NCI-H1092 treated with DMSO at 0.1 percent for 48 hours (cell line): ENCODE measurements at places on chromosomes 2 and 18.

GRCh38 chr2:47119001-47119400 lies 36.1 kb downstream of the STPG4 start:
- DNase-seq: no peak

DNA sequence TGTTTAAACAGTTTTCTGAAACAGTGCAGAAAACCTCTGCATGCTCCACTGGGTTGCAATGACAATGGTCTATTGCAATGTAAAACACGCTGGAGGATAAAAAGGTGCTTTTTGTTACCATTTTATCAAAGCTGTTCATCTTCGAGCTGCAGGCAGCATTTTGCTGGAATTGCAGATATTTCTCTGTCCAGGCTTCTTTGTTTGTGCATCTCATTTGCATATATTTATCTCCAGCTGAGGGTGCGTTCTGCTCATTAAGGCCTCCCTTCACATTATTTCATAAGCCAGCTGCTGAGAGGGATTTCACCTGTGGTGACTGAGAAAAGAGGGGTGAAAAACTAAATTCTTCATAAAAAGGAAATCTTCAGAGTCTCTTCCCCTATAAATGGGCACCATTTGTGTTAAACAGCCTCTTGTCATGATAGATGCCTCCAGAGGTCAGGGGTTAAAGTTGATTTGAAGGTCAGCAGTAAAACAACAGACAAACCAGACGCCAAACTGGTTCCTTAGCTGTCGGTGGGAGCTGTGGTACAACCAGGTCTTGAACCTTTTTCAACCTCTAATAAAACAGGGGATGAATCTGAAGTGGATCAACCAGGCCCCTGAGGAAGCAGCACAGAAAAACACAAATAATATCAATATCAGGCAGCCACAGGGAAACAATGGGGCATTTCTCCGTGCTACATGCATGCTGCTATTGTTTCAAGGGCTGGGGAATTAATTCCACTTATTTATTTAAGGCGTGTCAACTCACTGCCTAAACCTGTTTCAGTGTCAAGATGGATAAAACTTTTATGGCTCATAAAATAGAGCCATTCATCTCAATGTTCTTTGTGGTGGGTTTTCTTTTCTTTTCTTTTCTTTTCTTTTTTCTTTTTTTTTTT lies 265.1 kb downstream of the MEIS1 start:
- no peak for DNase-seq

DNA sequence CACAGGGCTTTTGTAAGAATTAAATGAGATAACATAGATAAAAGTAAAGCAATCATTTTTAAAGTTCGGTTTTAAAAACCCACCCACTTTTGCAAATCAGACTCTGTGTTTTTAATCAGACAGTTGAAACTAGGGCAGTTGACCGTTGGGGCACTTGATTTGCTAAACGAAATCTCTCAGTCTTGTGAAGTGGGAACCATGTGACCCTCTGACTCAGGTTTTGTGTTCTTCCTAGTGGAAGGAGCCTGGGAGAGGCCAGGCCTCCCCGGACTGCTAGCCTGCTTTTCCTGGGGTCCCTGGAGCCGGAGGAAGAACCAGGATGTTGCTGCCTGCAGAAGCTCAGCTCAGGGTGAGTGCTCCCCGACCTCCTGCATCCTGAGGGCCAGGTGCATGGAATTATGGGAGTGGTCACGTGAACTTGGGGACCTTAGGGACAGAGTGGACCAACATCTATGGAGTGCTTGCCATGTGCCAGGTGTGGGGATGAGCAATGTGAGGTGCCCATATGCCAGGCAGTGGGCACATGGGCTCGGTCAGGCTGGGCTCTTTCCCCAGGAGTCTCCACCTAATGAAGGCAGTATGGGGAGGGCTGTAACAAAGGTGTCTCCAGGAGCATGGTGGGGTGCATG lies 3.9 kb downstream of the C2orf72 start:
- DNase-seq: no peak

- DNase-seq: no peak
These were observed 125.4 kb downstream of the DTNA start for GRCh38 chr18:34835466-34835865.

- no peak for DNase-seq
These were observed 82.3 kb downstream of the INPP5D start for GRCh38 chr2:233142355-233142897.

DNA sequence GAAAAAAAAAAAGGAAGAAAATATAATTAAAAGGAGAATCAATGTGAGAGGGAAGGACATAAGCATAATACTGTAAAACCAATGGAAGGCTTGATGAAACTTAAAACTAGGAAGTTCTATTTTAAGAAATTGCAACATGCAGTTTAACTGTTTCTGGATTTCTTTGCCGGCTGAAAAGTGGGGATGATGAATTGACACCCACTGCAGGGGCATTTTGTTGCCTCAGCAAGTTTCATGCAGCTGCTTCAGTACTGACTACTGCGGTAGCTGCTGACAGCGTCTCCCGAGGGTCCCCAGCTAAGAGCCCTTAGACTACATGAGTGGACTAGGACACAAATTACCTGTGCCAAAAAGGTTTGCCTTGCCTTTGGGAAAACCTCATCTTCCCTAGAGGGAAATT lies 69.2 kb downstream of the B3GNT2 start:
- no peak for DNase-seq

- no peak for DNase-seq
These were observed 56.7 kb downstream of the MALT1 start for GRCh38 chr18:58727776-58728500.

DNA sequence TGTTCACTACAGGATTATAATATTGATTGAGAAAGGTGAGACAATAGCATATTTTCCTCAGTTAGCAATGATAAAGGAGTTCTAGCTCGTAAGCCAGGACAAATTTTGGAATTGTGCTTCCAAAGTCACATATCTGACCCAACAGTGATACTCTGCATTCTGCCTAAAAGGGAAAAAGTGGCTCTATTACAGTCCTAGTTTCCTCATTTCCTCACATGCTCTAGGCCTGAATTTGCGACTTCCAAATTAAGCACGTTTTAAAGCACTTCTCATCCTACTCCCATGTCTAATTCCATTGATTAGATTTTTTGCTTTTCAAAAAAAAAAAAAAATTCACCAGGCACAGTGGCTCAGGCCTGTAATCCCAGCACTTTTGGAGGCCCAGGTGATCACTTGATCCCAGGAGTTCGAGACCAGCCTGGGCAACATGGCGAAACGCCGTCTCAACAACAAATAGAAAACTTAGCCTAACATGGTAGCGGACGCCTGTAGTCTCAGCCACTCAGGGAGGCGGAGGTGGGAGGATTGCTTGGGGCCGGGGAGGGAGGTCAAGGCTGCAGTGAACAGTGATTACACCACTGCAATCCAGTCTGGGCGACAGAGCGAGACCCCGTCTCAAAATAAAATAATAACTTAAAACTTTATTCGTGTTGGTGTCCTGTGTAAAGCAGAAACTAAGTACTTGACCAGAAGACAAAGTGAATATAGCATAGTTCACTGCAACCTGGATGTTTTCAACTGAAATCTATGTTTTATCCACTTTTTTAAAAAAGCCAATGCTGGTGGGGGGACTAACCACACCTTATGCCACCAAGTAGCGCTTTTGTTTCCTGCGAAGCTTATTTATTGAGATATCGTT lies 1.5 kb downstream of the ESCO1 start:
- DNase-seq: no peak

DNA sequence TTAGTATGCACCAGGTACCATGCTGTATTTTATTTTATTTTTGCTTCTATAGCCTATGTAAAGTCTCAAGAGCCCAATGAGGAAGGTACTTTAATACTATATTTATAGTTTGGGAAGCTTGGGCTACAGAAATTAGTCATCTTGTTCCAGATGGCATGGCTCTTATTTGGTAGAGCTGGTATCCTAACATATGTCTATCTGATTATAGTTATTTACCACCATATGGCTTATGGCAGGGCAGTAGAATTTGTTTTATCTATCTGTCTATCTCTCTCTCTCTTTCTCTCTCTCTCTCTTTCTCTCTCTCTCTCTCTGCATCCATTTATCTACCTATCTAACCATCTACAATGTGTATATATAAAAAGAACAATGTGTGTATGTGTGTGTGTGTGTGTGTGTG lies 1293.7 kb upstream of the SLC39A10 start:
- DNase-seq: no peak

DNA sequence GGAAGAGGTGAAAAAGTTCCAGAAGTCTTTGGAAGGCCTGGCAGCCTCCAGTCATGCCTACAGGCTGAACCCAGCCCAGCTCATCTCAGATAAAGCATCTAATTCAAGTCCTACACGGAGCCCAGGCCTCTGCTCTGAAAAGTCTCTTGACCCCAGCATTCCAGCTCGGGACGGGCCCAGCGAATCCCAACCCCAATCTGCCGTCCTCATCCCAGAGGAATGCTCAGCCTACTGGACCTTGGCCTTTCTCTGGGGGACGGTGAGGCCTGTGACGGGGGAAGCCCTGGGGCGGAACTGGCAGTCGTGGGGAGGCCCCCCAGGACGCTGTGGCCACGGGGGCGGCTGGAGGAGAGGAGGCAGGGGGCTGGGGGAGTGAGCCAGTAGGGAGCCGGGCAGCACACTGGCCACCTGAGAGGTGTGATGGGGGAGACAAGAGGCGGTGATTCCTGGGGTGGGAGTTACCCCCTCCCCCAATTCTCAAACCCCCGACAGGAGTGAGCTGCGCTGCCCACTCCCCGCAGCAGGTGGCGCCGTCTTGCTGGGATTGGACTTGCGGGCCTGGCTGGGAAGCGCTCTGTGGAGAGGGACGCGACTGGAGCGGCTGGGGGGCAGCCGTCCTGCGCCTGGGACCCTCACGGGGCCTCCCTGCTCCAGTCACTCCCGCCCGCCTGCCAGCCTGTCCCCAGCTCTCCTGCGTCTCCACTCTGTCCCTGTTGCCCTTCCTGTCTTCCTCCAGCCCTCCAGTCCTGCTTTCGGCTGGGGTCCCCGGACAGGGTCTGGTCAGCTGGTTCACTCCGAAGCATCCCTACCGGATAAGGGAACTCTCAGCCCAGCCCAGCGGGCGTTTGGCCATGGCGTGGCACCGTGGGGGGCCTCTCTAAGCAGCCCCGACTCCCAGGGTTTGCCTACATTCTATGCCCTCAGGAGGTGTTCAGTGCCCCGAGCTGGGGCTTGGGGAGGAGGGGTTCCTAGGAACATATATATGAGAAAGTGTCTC lies 182.6 kb upstream of the HAAO start:
- DNase-seq: peak; percentile 17

- no peak for DNase-seq
These were observed 10.8 kb downstream of the AGFG1 start for GRCh38 chr2:227482638-227483340.

GRCh38 chr18:34322365-34323289 lies 97.9 kb upstream of the NOL4 start:
- peak; percentile 93 for DNase-seq

- DNase-seq: no peak
These were observed 207.6 kb downstream of the L3MBTL4 start for GRCh38 chr18:6207116-6207515.

- DNase-seq: no peak
These were observed 61.4 kb upstream of the ASAP2 start for GRCh38 chr2:9145109-9145751.

- no peak for DNase-seq
These were observed 73.8 kb upstream of the CCDC85A start for GRCh38 chr2:56109994-56110393.

GRCh38 chr2:124523096-124523495 lies 498.0 kb downstream of the CNTNAP5 start:
- DNase-seq: no peak

DNA sequence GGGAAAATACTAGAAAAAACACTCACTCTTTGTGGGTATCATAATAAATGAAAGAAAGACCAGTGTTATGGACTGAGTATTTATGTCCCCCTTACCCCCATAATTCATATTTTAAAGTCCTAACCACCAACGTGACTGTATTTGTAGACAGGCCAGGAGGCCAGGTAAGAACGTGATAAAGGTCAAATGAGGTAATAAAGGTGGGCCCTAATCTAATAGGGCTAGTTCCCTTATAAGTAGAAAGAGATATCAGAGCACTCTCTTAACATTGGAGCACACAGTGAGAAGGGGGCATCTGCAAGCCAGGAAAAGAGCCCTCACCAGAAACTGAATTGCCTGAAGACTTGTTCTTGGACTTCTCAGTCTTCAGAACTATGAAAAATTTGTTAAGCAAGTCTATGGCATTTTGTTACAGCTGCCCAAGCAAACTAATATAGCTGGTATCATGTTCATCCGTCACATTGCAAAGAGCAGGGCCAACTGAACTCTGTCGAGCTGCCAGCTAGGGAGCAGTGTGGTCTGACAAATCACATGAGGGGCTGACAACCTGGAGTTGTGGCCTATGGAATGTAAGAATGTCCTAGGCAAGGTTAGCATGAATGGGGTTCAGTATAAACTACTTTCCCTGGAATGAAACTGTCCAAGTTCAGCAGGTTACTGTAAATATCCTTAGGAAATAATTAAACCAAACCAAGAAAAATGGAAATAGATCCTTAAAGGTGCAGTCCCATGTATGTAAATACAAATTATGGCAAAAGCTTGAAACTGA lies 280.9 kb downstream of the ZNF385B start:
- DNase-seq: no peak

DNA sequence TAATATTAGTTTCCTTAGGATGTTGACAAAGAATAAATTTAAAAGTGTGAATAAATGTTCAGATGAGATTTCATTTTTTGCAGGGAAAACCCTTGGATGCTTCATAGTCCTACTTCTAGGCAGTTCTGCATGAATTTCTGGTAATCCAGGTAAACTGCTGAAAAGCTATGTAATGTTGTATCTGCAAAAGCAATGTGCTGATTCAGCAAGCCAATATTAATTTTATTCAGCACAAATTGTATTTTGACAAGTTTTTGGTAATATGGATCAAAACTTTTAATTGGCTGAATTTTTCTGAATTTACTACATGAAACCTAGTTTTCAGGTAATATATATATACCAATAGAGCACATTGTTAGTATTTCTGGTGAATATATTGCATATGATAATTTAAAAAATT lies 17.8 kb upstream of the RBBP8 start:
- no peak for DNase-seq

- DNase-seq: no peak
These were observed 158.6 kb downstream of the PPP1R1C start for GRCh38 chr2:182144041-182144775.

DNA sequence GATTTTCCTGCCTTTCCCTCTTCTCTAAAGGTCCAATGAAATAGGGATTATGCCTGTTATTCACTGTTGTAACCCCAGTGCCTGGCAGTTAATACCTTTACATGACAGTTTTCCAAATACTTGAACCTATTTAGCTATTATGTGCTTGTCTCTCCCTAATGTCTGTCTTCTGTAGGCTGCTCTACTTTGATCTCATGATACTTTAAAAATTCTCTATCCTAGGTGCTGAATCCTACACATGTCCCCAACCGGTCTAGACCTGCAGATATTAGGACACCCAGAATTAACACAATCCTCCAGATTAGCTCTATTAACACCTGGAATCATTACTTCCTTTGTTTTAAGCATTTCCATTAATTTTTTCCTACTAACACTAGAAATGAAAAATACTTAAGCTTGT lies 7.3 kb downstream of the CEBPZ start:
- DNase-seq: no peak

GRCh38 chr2:226798422-226799210 lies 1.0 kb downstream of the IRS1 start:
- DNase-seq: no peak

DNA sequence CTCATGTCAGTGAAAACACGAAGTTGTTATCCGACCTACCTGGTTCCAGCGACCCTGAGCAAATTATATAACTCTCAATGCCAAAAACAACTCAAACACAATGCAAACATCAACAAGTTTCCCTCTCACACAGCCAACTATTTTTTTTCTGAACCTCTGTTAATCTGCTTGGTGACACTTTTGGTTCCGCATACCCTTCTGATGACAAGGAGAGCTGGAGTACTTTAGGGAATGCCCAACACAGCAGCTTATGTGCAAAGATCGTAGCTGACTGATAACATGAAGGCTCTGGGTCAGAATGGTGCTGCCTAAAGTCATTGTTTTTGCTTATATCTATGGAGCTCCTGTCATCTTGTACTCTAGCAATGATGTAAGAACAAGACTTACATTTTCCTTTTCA lies 72.7 kb upstream of the CCDC68 start:
- DNase-seq: no peak
